ENCODE measurements at places on chromosomes 12 and 14.

- no peak for DNase-seq
Observed at GRCh38 chr12:92105676-92106075, 40.0 kb downstream of the BTG1 start.

GRCh38 chr14:30193845-30194501 lies 266.3 kb upstream of the PRKD1 start:
- DNase-seq = no peak

DNA sequence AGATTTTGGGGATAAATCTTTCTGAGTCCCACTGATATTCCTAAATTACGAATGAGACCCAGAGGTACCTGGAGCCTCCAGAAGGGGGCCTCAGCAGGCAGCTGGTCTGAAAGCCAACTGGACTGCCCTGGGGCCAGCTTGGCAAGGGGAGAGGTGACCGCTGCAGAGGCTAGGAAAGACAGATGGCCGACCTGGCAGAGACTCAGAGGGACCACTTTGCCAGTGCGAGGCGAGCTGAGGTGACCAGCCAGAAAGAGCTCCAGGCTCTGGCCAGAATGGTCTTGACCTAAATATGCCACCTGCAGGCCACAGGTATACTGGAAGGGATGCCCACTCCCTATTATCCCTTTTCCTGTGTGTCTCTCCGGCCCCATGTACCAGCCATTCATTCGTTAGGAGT lies 256.8 kb upstream of the GARIN6 start:
- peak; percentile 55 for DNase-seq

GRCh38 chr14:101196051-101196712 lies 292.7 kb upstream of the RTL1 start:
- DNase-seq = peak; percentile 25

GRCh38 chr12:98970210-98970609 lies 325.1 kb downstream of the APAF1 start:
- DNase-seq = no peak

DNA sequence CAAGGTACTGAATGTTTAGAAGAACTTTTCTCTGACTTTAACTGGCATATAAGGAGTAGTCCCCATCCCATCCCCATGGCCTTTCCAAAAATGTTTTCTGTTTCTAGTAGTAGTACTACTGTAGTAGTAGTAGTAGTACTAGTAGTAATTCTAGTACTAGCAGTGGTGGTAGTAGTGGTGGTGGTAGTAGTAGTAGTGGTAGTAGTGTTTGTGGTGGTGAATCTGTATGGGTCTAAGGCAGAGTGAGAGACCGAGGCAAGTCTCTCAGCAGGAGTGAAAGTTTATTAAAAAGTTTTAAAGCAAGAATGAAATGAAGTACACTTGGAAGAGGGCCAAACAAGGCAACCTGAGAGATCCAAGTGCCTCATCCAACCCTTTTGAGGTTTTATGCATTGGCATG lies 58.6 kb downstream of the FOXN4 start:
- no peak for DNase-seq

DNA sequence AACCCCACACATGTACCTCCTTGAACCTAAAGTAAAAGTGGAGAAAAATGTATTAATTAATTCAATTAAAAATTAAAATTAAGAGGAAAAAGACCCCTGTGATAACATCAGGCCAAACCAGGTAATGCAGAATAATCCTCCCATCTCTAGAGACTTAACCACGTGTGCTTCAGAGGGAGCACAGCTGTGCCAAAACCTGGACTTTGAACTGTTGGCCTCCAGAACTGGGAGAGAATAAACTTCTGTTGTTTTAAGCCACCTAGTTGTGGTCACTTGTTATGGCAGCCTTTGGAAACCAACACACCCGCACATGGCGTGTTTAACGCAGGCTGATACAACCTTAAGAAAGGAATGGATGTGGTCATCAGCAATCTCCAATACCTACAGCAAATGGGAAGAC lies 23.8 kb downstream of the OAS2 start:
- DNase-seq = no peak

DNA sequence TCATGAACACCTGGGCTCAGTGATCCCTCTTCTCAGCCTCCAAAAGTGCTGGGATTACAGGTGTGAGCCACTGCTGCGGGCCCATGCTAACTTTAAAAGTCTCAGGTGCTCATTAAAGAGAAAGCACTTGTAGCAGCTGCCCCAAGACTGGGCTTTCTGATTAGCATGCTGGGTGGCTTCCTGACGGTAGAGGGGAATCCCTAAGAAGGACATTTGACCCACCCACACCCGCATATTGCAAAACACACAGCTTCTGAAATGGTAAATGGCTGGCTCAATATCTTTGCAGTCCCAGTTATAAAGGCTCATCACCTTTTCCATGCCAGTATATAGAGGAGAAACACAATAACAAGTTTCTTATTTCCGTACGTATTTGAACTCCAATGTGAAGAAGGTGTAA lies 19.3 kb upstream of the BICD1 start:
- no peak for DNase-seq

DNA sequence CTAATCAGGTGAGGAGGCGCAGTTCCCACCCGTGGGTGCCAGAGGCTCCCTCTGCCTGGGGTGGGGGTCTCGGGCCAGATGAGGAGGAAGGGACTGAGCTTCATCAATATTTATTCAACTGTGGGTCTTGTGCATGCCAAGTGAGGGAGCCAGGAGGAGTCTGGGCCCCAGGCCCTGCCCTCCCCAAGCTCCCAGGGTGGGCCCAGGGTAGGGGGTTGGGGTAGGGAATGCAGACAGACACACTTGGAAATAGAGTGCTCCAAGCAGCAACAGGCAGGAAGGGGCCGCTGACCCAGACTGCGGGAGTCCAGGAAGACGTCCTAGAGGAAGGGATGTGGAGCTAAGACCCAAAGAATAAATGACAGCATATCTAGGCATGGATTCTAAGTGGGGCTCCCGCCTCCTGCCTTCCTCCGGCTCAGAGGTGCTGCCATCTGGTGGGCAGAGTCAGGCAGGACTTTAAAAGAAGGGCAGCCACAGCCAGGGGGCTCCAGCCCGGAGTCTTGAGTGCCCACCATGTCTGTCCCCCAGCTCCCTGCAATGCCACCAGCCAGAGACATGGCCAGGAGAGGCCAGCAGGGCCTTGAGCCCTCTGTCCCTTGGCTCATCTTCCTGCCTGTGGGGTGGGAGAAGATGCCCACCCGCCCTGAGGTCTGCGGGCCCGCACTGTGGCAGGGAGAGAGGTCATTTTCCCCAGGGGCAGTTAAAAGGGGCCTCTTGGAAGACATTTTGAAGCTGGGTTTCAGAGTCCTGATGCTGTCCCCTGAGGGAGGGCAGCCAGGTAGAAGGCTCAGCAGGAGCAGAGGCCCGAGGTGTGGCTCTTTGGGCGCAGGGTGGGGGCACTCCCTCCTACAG lies 70.1 kb downstream of the PHETA1 start:
- DNase-seq = peak; percentile 90

GRCh38 chr14:99419905-99420304 lies 60.8 kb downstream of the SETD3 start:
- no peak for DNase-seq

DNA sequence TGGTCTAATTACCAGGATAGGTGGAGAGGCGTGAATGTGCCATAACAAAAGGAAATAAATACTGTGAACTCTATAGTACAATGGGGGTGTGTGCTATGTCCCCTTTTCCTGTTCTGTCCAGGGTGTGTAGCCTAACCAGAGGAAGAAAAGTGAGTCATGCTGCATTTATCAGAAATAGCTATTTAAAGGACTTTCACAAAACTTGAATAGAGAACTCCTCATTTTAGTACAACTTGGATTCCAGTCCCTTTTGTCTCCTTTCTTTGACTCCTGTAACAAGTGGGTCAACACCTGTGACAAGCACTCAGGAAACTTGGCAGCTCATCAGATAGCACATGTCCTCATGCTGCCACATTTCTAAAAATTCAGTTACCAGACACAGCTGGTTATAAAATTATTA lies 123.4 kb downstream of the CCDC91 start:
- DNase-seq = no peak

- no peak for DNase-seq
Observed at GRCh38 chr14:55272387-55272786, 1.2 kb downstream of the FBXO34 start.

GRCh38 chr12:102169922-102170621 lies 27.6 kb downstream of the PMCH start:
- DNase-seq = peak; percentile 51

- DNase-seq = no peak
Observed at GRCh38 chr14:77194706-77195105, 13.1 kb downstream of the TMEM63C start.

DNA sequence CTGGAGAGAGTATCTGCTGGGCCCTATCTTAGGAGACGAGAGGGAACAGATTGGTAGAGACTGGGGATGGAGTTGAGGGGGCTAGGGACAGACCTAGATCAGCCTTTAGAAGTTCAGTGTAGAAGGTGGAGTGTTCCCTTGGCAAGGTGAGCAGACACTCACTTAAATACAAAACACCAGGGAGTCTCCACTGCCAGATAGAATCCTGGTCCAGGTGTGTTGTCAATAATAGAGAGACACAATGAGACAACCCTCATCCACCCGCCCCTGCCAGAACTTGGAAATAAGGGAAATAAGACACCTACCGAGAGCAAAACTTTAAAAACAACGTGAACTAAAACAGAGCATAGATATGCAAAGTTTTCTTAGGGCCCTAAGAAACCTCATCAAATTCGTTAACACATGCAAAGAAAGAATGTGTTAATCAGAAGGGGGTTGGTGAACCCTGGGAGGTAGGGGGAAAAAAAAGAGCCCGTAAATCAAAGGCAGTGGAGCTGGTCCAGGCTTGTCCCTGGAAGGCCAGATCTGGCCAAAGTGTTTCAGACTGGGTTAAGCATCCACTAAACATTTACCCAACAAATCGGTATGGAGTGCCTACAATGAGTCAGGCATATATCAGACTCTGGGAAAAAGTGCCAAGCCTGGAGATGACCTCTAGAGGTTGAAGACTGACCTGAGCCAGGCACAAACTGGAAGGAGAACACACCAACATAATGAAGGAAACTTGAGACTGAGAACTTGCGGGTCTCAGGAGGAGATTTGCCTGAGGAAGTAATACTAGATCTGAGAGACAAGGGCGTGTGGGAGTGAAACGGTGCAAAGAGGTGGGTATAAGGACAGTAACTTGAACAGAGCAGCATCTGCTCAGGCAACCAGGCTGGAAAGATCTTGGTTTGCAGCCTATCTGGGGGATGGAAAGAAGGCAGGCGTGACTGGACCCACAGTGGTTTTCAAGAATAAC lies 37.0 kb upstream of the OTX2 start:
- DNase-seq = no peak

DNA sequence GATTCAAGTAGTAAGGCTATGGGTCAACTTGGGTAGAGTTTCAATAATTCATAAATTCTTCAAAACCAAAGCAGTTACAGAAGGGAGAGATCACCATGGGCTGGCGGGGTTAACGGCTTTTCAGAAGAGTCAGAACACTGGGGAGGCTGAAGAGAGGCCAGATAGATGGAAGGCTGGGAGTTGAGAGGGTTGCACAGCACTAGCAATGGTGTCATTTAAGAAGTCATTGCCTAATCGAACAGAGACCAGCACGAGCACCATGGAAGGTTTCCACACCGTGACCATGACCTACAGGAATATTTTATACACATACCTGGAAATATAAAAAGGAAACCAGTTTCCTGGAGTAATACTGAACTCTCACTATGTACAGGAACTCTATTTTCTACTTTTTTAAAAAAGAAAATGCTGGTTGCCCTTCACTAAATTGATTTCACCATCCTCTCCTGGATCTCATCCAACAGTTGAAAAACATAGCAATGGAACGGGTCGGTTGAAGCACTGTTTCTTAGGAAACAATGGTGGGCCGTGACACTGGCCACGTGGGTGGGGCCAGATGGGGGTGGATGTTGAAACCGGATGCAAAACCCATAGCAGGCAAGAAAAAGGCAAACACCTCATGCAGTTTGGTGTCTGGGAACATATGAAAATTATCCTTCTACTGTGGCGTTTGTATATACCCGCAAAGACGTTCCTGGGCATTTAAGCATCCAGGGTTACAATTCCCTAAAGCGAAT lies 38.0 kb upstream of the RIN3 start:
- DNase-seq = no peak

GRCh38 chr12:75322464-75322863 lies 7.7 kb downstream of the CAPS2 start:
- DNase-seq = no peak

DNA sequence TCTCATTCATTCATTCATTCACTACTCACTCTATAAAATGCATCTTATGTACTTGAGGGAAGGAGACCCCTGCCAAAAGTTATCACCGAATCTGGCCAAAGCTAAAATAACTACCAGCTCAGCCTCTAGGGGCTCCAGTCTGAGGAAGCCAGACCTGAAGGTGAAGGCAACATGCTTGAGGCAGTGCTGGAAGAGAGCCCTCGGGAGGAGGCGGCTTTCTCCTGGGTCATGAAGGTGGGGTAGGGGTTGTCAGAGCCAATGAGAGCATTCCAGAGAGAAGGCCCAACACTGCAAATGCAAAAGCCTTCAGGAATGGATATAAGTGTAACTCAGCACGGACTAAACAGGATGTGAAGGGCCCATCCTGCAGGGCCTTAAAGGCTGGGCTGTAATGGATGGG lies 62.4 kb downstream of the GSC start:
- DNase-seq = no peak

DNA sequence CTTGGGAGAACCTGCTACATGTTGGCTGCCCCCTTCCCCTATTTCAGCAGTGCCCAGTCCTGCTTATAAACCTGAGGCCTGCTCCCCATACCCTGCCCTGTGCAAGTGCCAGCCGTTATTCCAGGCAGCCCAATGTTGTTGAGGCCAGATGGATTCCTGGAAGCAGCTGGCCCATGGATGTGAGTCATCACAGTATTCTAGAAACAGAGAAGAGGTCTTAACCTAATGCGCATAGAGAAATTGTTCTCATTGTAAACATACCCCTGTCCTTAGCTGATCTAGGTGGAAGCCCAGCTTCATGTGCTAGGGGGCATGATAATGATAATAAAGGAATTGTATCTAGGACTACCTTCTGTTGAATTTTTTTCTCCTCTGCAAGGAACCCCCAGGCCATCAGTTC lies 69.7 kb downstream of the TSPAN11 start:
- no peak for DNase-seq

DNA sequence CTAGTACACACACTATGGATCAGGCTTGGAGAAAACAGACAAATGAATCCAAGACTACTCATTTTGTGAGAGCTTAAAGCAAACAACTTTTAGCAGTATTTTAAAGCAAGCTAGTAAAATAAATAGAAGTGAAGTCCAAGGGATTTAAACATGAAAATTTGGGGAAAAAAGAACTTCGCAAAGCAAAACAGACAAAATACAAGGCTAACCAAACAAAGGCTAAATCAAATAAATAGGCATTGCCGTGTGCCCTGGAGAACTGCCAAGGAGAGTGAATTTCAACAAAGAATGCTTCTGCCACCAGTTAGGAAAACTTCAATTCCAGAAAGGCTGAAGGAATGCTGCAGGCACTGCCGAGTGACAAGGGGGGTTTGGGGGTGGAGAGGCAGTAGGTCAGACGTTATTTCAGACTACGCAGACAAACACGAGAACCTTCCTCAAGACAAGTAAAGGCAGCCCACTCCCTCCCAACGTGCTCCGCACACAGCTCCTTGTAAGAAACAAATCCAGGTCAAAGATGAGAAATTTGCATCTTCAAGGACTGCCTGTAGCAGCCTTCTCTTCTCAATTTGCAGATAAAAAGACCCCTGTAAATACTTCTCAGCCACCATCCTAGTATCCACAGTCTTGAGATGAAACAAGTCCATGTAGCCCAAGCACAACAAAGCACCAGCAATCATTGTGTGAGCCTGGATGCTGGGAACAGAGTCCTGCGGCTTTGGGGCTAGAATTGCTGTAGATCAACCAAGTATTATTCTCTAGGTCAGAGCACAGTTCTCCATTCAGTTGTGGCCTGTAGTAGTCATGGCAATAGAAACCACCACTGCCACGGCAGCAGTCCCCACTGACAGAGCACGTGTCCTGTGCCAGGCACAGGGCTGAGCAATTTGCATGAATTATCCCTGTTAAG lies 43.3 kb downstream of the EFCAB11 start:
- no peak for DNase-seq

- DNase-seq = no peak
Observed at GRCh38 chr12:45518291-45519235, 210.9 kb upstream of the ARID2 start.

Measured in D341Med (cell line).